ENCODE measurements at places on chromosomes 13 and 19.

- no peak for DNase-seq
Measured at GRCh38 chr13:75875450-75875849, 239.3 kb downstream of the LMO7 start.

DNA sequence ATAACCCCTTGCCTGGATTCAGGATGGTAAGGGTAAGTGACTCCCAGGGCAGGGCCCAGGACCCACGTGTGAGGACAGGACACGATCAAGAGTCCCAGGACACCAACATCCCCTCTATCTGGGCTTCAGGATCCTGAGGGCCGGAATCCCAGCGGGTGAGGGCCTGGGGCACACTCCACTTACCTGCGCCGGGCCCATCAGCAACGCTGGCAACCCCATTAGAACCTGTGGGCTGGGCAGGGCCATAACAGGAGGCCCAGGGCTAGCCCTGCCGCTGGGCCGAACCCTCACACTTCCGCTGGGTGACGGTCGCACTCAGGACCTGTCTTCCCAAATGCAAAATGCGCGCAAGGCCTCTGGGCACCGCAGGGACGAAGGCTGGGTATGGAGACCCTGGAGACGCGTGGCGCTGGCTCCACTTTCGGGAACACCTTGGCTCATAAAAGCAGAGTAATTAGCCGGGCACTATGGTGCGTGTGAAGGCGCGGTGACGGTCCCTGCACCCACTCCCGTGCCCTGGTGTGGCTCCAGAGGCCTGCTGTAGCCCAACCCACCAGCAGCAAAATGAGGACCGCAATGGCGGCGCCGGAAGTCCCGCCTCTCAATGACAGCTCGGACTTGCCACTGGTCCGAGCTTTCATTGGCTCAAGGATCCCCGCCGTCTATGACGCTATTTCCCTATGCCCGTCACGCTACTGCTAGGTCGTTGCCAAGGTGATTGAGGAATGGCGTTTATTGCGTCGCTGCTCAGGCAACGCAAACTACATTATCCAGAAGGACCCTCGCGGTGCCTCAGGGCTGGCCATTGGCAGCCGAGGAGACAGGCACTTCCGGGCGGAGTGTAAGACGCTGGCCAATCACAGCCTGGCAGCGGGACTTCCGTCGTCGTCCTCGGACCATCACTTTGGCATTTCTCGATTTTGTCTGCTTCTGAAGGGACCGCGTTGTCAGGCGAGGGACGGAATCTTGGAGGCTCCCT, at the start of gene ZNF132:
TSS of gene ZNF132 (minus strand) at position 578 of the 979 bp plus-strand sequence. CDS start at position 246, 332 bp downstream.
- peak; percentile 100 for DNase-seq

DNA sequence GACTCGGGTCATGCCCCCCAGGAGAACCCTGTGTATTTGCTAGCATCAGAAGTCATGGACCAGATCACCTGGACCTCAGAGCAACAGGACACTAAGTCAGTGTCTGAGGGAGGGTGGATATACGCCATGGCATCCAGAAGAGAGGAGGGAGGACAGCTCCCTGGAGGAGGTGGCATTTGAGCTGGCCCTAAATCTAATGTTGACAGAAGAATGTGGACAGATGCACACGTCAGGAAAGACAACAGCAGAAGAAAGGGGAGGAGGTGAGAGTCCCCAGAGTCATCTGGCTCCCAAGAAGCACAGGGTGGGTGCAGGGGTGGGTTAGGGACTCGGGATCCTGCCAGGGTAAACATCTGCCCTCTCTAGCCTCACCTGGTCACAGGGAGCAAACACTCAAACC, 24.5 kb upstream of the CCNE1 start:
- DNase-seq, result no peak

- DNase-seq, result no peak
Measured at GRCh38 chr19:17581211-17581874, 25.9 kb downstream of the COLGALT1 start.

- DNase-seq, result peak; percentile 22
Measured at GRCh38 chr19:35869327-35870123, 1.2 kb downstream of the APLP1 start.

DNA sequence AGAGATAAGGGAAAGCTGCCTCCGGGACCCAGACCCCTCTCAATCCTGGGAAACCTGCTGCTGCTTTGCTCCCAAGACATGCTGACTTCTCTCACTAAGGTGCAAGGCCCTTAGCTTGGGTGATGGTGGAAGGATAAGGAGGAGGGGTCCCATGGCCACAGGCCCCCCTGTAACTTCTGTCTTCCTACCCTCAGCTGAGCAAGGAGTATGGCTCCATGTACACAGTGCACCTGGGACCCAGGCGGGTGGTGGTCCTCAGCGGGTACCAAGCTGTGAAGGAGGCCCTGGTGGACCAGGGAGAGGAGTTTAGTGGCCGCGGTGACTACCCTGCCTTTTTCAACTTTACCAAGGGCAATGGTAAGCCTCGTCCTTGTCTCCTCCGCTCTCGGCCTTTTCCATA, 2.0 kb downstream of the CYP2F1 start:
- DNase-seq, result no peak

DNA sequence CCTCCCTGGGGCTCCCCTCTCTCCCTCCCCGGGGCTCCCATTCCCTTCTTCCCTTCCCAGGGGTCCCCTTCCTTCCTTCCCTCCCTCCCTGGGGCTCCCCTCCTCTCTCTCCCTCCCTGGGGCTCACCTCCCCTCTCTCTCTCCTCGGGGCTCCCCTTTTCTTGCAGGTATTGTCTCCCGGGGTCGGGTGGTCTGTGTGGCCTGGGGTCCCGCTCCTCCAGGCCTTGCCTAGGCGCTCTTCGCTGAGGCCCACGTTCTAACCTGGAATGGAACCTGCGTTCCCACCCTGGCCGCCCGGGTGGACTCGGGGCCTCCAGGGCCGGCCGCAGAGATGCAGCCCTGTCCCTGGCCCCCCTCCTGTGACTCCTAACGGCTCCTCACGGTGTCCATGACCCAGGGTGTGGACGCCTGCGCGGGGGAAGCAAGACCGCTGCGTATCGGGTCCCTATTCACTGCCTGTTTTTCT, 940 bp upstream of the DCUN1D2 start:
- no peak for DNase-seq

DNA sequence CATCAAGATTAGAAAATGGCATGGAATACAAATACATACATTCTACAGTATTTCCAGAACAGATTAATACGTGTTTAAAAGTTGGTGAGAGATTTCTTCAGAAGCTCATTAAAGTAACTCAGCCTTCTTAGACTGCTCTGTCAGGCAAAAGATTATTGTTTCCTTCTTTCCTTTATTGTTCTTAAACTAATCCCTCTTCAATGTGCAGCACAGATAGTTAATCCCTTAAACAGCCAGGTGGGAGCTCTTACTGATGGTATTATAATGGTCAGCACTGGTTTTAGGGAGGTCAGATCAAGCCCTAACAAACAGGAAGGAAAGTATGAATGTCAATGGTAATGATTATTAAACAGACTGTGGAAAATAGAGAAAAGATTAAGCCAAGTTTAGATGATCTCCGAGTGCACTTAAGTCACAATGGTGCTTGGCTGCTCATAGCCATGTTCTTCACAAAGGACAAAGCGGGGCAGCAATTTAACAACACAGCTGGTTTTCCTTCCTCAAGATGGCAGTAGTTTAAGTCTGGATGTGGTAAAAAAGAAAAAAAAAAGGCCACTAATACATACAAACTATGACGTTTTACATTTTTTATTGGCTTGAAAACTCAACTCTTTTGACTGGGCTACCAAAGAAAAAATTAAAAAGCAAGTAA, 992.6 kb downstream of the PCDH9 start:
- no peak for DNase-seq

- no peak for DNase-seq
Measured at GRCh38 chr13:58592052-58592451, 960.5 kb downstream of the PCDH17 start.

DNA sequence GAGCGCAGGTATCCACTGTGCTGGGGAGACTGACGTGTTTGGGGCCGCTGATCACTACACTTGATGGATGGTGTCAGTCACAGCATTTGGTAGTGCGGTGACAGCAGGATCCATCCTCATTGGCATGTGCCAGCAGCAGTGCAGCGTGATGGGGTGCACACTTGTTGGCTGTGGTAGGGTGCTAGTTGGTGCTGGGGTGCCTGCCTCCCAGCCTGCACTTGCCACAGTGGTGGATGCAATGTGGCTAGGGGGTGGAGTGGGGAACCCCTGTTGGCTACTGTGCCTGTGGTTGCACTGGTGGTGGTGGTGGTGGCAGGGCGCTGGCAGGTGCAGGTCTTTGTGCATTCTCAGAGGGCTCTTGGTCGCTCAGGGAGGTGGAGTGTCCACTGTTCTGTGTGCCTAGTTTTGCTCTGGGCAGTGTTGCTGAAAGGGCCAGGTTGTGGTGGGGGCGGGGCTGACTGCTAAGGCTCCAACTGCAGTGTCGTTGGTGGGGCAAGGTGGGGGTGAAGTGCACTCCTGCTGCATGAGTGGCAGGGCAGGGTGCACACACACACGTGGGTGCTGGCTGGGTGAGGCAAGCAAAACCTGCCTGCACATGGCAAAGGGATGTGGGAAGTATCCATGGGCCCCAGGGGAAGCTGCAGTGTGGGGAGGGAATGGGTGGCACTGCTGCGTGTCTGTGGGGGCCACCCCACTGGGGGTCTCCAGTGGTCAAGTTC, 84.8 kb downstream of the ZMYM2 start:
- DNase-seq, result no peak

DNA sequence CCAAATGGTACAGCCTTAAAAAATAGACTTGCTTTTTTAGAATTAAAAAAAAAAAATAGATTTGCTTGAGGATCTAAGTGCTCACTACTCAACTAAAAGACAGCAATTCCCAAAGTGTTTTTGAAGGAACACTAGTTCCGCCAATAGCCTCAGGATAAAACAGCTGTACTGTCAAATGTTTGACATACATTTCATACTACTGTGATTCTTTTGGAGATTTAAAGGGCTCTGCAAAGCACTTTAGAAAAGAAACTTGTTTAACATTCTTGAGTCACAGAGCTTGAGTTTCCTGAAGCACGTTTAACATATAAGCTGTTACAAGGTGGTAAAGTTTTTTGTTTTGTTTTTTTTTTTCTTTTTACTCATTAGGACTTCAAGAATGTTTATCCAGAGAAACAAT, 23.1 kb upstream of the KLF5 start:
- DNase-seq, result no peak

DNA sequence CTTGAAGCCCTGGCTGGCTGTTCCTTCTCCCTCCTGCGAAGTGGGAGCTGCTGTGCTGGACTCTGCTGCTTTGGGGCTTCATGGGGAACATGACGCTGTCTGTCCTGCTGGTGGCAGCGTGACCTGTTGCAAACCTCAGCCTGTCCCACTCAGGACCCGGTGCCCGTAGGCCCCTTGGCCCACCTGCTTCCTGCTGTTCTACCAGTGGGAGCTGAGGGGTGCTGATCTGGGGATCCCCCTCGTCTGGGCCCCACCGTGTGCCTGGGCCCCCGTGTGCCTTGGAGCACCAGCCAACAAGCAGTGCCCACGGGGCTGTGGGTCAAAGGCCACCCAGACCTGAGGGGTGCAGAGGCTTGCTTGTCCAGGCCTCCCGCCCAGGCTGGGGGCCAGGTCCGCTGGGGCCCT, 5.3 kb downstream of the SPPL2B start:
- no peak for DNase-seq

- DNase-seq, result no peak
Measured at GRCh38 chr13:49082653-49083536, 107.2 kb downstream of the FNDC3A start.

DNA sequence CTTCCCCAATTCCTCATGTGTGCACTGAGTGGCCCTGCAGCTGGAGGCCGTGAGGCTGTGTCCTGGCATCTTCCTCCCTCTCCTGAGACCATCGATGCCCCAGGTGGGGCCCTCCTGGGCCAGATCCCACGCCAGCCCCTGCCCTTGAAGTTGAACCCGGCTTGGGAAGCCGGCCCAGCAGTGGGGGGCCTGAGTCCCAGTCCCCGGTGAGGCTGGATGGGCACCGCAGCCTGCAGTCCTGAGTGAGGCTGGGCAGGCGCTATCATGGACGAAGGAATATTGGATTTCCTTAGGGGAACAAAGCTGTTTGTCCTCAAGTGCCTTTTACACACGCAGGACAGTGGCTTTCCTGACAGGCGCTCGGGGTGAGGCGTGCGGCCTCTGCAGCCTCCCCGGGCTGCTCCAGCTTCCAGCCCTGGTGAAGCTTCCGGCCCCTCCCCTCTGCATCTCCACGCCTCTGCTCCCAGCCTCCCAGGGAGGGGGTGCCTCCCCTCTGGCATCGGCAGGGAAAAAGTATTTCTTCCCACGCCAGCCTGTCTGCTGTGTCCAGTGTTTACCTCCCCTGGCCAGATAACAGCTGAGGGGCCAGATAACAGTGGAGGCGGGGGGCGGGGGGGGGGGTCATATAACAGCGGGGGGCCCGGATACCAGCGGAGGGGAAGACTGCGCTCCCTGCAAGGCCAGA, 159.5 kb downstream of the KDM4B start:
- DNase-seq, result no peak

DNA sequence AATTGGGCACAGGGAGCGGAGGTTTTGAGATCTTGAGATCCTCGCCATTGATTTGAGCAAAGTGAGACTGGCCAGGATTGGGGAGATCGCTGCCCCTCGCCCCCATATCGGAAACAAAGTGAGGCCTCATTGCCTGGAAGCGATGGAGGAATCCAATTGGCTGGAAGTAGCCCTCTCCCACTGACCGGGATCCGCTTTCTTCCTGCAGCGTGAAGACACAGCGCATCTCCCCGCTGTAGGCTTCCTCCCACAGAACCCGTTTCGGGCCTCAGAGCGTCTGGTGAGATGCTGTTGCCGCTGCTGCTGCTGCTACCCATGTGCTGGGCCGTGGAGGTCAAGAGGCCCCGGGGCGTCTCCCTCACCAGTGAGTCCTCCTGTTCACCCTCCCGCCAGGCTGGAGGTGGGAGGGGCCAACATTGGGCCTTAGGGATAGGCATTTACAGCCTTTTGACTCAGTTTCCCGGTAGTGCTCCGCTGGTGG, 438 bp downstream of the PRKCSH start:
- DNase-seq, result no peak

GRCh38 chr19:28594737-28595136, 618.2 kb downstream of the UQCRFS1 start:
- no peak for DNase-seq

DNA sequence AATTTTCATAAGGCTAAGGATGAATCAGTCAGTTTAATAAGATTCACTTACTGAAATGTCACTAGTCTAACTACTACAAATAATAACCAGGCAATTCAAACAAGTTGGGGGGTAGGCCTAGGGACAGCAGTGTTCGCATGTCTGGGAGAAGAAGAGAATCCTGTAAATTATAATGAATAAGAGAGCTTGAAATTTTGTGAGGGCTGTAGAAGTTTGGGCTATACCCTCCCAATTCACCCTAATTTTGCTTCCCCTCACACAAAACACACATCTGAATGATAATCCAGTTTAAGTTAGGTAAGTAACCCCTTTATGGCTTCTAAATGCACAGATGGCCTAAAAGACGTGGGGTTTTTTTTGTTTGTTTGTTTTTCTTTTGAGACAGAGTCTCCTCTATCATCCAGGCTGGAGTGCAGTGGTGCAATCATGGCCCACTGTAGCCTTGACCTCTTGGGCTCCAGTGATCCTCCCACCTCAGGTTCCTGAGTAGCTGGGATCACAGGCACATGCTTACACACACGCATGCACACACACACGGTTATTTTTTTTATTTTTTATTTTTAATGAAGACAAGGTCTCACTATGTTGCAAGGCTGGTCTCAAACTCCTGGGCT, 69.9 kb downstream of the TBC1D4 start:
- no peak for DNase-seq
